ENCODE measurements at places on chromosomes 2 and 18.

DNA sequence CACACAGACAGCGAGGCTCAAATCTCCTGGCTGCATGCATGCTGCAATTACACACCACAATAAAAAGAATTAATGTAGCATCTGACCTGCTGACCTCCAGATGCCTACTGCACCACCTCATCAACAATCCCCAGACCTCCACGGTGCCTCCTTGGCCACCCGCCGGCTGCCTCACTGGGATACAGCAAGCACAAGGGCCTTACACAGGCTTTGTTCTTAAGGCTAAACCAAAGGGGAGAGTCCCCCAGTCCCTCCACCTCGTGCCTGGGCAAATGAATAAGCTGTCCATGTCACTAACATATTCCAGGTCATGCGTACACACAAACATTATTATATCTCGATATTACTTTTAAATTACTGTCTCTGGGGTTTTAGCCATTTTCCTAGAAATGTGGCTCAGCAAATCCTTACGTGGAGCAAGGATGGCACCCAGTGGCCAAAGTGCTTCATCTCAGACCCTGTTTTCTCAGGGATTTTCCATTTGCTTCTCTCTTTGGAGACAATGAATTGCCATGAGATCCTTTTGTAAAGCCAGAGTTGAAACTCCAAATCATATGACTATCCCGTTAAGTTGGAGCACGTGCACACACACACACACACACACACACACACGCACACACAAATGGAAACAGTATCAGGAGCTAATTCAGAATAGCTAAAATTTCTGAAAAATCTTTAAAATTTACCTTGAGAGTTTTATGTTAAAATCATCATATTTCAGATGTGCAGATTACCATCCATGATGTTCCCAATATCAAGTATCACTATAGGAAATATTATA is 313.8 kb downstream of the PDE11A start:
- DNase-seq: no peak

DNA sequence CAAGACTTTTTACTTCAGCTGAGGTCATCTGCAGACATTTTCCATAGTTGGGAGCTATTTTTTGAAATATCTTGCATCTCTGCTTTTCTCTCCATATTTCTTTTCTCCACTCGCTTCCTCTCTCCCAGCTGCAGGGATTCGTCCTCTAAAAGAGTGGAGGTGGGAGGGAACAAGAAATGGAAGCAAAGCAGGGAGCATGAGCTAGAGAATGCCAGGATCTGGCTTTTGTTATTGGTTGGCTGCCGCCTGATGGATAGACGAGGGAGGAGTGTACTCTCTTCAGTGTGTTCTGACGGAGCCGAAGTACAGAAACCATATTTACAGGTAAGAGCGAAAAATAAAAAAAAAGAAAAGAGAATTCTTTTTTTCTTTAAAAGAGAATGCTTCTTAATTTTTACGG is at the start of gene CSRNP3:
Gene CSRNP3, plus strand, starts transcription at position 282 of the 400 bp plus-strand sequence. CDS start 125,368 bp downstream, outside the sequence.
- no peak for DNase-seq

DNA sequence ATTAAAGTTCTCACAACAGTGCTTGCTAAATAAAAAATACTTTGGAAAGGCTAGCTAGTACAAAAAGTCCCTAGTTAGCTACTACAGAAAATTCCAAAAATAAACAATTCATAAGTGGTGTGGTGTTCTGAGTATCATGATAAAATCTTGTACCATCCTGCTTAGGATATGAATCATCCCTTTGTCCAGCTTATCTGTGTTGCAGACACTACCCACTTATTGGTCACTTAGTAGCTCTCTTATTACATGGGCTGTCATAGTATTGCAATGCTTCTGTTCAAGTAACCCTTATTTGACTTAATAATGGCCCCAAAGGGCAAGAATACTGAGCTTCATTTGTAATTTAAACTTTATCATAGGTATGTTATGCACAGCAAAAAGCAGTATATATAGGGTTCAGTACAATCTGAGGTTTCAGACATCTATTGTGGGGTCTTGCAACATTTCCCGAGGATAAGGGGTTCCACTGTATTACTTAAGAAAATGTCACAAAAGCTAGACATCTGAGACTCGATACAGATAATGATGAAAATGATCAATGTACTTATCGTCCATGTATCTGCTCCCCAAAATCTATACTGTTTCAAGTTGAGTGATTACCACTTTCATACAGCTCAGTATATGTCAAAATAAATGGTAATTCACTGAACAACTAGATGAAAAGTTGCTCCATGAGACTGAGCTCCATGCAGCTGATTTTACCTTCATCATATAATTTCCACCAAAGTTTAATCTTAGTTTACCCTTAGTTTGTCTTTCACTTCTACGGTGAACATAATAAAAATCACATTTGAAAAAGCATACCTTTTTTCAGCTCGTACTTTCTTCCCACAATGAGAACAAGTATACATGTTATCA is 93.8 kb downstream of the C2orf74 start:
- DNase-seq: no peak

- DNase-seq: no peak
Measured at GRCh38 chr18:54357082-54357659, 487 bp downstream of the STARD6 start.

GRCh38 chr2:86050301-86050700 is 55.4 kb downstream of the POLR1A start:
- no peak for DNase-seq

GRCh38 chr2:74685408-74685807 is 31.4 kb downstream of the SEMA4F start:
- DNase-seq: no peak

- no peak for DNase-seq
Measured at GRCh38 chr18:59446012-59446411, 86.9 kb upstream of the LMAN1 start.

DNA sequence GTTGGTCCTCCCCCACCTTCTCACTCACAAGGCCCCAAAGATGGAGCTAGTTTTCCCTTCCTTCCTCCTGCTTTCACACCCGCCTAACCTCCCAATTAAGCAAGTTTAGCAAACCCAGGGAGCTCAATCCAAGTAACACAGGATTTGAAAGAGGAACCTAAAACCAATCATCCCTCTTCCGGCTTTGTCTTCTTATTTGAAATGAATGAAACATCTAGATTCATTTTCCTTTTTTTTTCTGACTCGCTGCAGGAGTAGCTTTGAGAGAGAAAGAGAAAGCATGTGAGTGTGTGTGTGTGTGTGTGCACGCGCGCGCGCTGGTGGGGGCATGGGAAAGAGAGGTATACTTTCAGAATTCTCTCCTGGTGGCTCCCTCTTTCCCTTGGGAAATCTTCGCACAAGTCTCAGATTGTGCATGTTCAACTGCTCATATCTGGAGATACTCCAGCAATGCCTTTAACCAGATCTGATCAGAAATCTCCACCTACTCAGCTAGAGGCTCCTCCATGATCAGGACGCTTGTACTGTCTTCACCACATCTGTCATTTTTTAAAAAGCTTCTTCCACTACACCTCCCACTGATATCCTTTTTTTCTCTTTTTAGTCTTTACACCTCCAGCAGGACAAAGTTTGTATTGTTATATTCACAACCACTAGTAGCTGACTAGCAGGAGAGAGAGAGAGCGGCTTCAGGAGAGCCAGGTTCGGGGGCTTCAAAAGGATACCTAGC is 1.7 kb downstream of the SLC8A1 start:
- peak; percentile 5 for DNase-seq

DNA sequence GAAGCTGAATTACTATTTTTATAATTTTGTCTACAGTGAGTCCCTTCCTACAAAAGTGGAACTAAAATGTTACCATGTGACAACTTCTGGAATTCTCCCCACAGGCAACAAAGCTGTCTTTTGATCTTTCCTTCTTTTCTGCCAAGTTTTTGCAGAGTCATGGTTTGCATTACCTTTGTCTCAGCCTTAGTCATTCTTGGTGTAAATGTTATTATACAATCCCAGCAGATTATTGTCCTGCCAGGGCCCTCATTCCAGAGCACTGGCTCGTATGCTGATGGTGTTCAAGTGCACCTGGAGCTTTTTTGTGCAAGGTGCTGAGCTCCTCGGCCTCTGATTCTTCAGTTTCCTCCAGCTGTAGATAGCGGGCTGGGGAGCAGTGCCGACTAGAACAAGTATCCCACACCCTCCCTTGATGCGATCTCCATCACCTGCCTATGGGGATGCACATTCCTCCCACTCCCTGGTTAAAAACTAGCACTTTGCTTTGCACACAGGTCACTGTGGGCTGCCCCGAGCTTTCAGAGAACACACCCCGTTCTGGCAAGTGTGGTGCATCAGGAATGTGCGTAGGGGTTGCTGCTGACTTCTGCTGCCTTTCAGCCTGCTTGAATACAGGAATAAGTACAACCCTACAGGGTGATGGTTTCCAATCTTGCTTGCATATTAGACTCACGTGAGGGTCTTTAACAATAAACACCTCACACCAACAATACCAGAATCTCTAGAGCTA is 263.6 kb downstream of the RNF144A start:
- DNase-seq: no peak

- DNase-seq: no peak
Measured at GRCh38 chr2:12479065-12479601, 237.6 kb upstream of the TRIB2 start.

All from GM13976 (cell line).